ENCODE measurements at places on chromosomes 1 and 21.

DNA sequence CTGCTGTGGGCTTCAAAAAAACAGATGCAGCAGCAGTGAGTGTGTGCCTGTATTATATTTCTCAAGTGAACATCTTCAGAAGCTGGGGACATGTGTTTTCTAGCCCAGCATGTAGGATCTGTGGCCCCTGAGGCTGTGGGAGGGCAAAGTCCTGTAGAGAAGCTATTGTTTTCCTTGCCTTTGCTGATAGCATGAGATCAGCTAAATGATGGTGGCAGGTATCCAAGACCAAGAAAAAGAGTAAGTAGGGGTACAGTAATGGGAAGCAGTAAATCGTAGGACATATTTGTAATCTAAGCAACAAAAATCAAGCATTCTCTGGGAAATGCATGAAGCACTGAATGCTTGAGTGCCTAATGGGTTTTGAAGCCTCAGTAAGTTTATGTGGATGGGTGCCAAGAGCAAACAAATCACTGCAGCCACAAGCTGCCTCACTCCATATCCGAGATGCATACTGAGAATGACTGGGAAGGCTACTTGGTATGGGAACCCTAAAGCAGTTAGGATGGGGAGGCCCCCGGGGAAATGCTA is 98.3 kb downstream of the CD58 start:
- no peak for DNase-seq

- DNase-seq = no peak
Observed at GRCh38 chr1:151916726-151917370, 7.5 kb upstream of the THEM4 start.

GRCh38 chr1:40760984-40761383 is 22.6 kb upstream of the KCNQ4 start:
- DNase-seq = no peak

GRCh38 chr1:112729909-112730308 is 14.8 kb upstream of the PPM1J start:
- DNase-seq = no peak

DNA sequence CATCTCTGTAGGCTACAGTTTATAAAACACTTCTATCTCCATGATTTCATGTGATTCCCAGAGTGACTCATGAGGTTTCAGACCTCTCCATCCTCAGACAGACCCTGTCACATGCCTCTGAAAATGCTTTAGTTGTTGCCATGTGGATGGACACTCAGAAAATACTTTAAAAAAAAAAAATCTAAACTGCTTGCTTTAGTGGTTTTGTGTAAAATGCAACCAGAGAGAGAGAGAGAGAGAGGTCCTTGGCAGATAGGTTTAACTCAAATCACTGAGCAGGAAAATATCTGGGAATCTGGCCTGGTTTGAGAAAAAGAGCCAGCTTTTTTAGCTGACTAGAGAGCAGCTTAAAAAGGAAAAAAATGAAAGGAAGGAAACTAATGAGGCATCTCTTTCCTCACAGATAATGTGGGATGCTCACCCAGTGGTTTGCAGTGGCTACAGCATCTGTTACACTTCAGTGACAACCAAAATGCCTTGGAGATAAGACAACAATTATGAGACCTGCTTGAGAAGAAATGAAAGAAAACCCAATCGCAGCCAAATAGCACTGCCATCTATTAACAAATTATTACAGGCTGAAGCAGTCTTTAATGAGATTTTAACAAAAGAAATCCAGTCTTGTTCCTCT is 54.6 kb upstream of the SYT14 start:
- no peak for DNase-seq

DNA sequence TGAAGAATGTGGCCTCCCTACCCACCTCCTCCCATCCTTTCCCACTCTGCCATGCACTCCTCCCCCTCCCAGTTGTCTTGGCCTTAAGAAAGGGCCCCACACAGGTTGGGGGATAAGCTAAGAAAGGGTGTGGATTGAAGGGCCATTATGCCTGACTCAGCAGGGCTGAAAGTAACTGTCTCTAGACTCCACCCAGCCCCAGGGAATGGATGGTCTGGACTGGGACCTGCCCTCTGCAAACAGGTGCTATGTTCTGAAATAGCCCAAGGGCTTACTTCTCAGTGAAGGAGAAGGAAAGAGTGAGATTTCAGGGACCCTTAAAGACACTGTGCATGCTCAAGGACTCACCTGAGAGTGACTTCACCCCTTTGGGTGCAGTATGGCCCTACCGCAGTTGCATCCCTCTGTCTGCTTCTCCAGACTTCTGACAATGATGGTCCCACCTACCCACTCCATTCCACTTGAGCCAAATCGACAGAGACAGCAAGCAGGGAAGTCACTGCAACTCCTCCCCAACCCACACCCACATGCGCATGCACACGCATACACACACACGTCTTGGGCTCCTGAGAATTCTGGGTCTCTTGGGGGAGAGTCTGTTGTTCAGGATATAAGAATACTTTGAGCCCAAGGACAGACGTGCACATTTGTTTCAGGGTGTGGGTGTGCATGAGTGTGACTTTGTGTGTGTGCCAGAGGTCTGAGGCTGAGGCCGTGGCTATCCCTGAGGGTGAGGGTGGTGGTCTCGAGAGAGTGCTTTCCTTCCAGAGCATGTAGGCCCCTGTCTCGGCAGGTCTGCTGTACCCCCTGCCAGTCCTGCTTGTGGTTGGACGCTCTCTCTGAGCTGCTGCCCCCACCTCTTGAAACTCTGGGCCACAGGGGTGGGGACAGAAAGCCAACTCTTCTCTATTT is 231.9 kb downstream of the PTPRU start:
- DNase-seq = no peak

GRCh38 chr1:77060000-77060399 is 159.2 kb downstream of the PIGK start:
- DNase-seq = no peak

GRCh38 chr1:172609528-172609927 is 49.4 kb upstream of the FASLG start:
- DNase-seq = no peak

DNA sequence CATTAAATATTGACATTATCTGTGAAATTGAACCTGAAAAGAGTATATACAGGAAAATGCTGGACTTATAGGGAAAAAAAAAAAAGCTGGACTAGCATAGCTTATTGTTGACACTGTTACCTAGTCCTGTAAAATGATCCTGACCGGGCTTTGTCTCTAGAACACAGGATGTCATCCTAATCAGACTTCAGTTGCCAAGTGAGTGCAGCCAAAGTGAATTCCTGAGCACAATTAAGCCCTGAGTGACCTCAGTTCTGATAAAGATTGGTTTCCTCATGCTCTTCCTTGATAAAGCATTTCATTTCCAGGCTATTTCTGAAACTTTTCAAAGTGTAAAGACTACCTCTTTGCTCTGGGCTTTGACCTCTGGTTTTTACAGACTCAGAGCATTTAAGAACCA is 19.8 kb downstream of the SELP start:
- DNase-seq = no peak

DNA sequence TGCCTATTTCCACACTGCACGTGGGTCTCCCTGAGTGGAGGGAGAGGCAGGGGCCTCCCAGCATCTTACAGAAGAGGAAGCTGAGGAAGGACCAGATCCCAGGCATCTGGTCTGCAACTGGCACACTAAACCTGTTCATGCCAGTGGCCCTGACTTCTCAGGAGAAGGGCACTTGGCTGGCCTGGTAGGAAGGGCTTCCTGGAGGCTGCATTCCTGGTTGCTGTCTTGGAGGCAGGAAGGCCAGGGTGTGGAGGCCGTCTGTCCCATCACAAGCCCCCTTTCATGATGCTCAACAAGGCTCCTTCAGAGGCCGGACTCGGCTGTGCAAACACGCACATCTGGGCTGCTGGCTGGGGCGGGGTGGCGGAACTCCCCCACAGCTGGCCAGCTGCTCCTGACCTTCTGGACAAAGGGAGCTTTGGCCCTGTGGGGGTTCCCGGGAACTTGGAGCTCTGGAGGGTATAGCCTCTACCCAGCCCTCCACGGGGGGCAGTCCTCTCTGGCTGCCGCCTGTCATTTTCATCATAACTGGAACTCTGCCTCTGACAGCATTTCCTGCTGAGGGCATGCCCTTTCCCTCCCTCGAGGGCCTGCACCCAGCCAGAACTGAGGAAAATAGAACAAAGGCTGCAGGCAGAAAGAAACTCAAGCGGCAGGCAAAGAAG is 39.2 kb upstream of the POU3F1 start:
- DNase-seq = no peak

DNA sequence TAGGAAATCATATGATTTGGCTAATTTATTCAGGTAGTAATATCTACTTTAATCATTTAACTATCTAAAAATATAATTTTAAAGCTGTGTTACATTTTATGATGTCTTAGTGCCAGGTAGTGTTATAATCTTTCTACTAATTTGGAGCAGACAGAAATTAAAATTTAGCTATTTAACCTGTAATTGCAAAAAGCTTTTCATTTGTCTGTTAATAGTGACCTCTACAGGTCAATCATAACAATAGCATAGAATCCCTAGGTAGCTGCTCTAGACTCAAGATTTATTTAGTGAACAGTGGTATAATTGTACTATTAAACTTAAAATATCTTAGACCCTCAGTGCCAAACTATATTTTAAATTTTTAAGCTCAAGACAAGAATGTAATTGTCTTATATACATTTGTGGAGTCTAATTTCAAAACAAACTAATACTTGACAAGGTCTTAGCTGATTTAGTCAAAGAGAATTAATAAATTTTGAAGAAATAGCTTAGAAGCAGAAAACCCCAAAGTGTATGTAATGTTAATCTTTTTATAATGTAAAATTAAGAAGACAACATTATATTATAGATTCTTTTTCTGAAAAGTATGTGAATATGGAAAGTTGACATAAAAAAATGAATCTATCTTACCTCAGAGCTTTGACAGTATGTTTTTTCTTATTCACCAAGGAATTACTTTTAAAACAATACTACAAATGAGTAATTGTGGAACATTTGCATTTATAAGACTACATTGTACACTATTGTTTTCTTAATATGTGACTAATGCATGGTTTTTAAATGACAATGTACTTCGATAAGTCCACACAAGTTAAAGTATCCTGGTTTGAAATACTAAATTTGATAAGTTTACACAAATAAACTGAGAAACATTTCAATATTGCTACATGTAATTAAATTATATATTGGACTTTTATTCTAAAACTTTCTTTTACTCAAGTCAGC is 64.1 kb upstream of the RNPC3 start:
- no peak for DNase-seq

GRCh38 chr1:106678279-106679050 is 378.0 kb upstream of the PRMT6 start:
- no peak for DNase-seq

DNA sequence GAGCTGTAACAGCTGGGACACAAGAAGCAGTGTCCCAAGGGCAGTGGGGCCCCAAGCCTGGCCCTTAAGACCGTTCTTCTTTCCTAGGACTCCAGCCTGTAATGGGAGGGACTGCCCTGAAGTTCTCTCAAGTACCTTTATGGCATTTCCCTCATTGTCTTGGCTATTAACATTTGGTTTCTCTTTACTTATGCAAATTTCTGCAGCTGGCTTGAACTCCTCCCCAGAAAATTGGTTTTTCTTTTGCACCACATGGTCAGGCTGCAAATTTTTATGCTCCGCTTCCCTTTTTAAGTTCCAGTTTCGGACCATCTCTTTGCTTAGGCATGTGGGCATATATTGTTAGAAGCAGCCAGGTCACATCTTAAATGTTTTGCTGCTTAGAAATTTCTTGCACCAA is 3.1 kb upstream of the MROH9 start:
- DNase-seq = no peak

DNA sequence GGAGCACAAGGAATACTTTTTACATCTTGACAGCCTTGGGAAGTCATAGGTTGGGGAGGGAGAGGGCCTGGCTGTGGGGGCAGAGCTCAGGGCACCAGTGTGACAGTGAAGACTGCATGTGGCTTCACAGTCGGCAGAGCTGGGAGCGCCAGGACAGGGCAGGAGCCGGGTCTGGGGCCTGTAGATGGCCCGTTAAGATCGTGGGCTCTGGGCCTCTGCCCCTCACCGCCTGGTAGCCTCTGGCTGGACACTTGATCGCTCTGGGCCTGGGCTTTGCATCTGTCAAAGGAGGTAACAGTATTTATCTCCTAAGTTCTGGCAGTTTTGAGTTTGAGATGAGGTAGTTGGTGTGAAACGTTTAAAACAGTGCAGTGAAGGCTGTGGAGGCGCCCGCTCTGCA is 4.8 kb downstream of the SLX9 start:
- no peak for DNase-seq

GRCh38 chr1:54325703-54326461 is 80.3 kb downstream of the SSBP3 start:
- DNase-seq = no peak

DNA sequence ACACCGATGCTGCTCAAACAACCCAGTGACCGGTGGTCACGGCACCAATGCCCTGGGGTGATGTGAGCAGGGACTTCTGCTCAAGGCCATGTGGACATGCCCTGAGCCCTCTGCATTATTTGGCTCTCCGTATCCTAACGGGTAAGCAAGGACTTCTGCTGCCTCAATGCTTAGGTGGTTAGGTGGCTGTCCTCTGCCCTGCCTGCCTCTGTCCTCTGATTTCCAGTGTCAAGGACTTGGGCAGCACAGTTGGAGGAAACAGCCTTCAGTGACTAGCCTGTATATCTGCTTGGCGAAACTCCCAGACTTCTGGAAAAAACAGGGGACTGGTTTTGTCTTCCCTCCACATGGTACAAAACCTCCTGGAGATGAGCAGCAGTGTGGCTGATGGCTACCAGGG is 34.5 kb downstream of the DNAJC11 start:
- no peak for DNase-seq

DNA sequence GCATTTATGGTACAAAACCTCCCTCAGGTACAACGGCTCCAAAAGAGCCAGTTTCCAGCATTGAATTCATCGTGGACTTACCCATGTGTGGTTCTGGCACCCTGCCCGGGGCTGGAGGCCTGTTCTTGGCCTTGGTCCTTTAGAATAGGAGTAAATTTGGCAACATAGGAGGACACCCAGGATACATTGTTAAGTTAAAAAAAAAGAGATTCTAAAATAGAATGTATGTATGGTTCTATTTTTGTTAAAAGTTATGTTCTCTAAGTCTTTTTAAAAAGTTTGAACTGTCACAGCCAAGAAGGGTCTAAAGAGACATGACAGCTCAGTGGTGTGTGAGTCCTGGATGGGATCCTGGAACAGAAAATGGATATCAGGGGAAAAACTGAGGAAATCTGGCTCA is 25.9 kb downstream of the EPHX1 start:
- no peak for DNase-seq

GRCh38 chr1:236082526-236082925 is 17.6 kb upstream of the NID1 start:
- no peak for DNase-seq

DNA sequence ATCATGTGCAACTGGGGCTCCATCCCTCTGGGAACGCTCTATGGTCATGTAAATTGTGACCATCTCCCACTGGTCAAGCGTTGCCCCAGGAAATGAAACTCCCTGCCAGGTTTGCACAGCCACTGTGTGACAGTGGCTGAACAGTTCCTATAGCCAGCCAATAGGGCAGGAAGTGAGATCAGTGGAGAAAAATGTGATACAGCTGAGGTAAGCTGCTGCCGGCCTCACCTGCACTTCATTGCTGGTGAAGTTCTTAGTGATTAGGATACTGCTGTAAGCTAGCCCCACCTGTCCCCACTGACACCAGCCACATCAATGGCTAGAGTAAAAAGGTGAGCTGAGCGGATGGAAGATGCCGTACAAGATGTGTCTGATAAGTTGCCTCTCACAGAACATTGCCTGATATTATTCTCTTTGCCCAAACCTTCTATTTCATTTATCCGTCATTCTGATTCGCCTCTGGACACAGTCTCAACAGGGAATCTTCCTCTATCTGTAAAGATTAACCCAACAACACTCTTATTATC is 38.4 kb upstream of the CDC42BPA start:
- no peak for DNase-seq

- DNase-seq = no peak
Observed at GRCh38 chr21:44467859-44468195, 12.5 kb downstream of the LRRC3 start.
